Upper lobe of left lung (tissue), 6 donors: ENCODE measurements at places on chromosomes 1 and 21.
A peak's percentile ranks its signal among the peaks of the same experiment; 100 is the strongest.

DNA sequence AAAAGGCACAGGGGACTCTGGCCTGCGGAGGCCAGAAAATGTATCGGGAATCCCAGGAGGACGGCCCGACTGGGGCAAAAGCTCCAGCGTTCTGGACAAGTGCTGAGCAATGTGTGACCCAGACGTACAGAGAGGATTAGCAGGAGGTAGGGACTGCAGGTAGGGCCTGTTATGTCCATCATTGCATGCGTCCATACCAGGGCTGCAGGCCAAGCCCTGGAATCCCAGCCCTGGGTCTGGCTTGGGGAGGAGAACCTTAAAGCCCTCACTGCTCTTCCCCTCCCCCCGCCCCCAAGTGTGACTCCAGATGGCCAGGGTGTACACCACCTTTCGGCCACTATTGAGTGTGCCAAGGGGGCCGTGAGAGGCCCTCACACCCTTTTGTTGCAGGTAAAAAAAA lies 2.0 kb downstream of the RNF207 start:
- no peak for DNase-seq

DNA sequence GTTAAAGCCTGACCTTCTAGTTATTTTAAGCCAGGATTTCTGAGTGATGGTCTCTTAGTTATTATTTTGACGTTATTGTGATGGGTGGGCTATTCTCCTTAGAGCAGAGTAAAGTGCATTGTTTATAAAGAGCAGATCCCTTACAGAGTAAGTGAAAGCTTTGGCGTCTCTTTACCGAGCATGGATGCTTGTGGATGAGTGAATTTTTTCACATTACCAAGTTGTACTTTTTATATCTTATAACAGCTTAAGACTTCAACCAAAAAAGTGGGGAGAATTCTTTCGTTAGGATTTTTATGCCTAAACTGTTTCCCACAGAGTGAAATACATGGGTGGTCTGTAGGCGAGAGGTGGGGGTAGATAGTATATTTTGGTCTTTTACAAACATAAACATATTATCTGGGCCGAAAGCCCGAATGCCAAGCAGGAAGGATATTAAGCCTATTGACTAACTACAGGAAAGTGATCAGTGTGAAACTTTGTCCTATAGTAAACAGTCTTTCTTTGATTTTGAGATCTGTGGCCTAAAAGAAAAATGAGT lies 279.1 kb upstream of the C1orf105 start:
- no peak for DNase-seq

DNA sequence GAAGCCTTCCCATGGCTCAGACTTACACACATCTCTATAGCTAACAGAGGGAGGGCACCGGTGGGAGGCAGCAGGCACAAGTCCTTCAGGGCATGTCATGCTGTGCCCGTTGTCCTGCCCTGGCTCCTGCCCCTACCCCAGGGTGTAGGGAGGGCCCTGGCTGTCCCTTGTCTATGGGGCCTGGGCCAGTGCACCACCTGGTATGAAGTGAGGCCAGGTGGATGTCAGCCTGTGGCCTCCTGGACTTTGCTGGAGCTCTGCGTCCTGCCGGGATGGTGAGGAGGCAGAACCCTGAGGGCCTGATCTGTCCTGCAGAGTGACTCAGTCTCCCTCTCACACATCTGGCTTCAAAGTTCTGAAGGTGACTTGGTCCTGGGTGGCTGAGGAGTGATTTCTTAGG lies 47.3 kb upstream of the GPR37L1 start:
- no peak for DNase-seq

GRCh38 chr21:37878946-37879660 lies 37.2 kb downstream of the KCNJ6 start:
- no peak for DNase-seq

DNA sequence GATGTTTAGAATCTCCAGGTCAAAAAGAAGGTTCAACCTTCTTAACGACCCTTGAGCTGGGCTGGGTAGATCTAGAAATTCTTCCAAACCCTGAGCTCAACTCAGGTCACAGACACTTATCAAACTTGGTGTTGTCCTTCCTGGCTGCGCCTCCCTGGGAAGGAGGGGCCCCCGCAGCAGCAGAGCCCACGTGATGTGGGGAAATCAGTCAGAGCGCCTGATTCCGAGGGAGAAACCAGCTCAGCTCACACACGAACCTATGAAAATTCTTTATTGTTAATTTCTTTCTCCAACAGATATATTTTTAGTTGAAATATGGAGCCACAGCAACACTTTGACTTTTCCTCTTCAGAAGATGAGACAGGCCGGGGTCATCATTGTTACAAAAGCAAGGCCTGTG lies 24.3 kb upstream of the CLSTN1 start:
- DNase-seq = no peak

DNA sequence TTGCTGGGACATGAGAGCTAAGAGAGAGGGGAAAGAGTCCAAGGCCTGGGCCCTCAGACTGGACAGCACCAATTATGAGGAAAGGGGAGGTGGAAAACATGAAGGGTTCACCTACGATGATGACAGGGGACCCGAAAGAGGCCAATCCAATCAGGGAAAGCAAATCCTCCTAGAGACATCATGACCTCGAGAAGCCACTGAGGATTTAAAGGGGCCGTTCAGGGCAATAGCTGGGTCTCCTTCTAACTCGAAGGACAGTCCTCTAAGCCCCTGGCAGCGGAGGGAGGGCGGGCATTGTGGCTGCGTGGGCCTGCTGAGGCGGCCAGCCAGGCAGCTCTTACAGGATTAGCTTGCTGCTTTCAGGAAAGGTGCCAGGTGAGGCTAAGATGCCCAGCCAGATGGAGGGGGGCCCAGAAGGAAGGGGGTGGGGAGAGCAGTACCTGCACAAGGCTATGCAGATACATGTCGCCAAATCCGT lies 7.4 kb downstream of the MEF2D start:
- DNase-seq = no peak

GRCh38 chr1:46421739-46422138 lies 27.6 kb downstream of the FAAH start:
- no peak for DNase-seq

DNA sequence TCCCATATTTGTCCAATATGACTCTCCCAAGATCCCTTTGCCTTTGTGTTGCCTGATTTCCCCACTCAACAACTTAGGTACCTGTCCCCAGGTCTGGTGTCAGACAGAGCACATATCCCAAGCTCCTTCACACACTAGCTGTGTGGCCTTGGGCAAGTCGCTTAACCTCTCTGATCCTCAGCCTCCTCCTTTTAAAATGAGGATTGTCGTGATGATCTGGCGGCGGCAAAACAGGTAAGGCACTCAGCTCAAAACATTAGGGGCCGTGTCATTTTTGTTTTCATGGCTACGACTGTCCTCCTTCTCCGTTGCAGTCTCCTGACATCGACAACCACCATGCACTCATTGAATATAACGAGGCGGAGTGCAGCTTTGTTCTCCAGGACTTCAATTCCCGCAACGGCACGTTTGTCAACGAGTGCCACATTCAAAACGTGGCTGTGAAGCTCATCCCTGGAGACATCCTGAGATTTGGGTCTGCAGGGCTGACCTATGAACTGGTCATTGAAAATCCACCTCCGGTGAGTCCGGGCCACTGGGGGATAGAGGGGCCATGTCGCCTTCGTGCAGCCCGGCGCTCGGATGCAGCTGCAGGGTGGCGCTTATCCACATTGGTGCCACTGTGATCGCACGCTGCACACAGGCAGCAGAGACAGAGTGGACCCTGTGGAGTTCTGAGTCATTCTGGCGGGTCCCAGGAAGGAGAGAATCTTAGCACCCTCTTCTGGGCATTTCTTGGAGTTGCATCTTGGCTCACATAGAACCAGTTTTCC lies 25.2 kb downstream of the FHAD1 start:
- DNase-seq = peak; percentile 71

DNA sequence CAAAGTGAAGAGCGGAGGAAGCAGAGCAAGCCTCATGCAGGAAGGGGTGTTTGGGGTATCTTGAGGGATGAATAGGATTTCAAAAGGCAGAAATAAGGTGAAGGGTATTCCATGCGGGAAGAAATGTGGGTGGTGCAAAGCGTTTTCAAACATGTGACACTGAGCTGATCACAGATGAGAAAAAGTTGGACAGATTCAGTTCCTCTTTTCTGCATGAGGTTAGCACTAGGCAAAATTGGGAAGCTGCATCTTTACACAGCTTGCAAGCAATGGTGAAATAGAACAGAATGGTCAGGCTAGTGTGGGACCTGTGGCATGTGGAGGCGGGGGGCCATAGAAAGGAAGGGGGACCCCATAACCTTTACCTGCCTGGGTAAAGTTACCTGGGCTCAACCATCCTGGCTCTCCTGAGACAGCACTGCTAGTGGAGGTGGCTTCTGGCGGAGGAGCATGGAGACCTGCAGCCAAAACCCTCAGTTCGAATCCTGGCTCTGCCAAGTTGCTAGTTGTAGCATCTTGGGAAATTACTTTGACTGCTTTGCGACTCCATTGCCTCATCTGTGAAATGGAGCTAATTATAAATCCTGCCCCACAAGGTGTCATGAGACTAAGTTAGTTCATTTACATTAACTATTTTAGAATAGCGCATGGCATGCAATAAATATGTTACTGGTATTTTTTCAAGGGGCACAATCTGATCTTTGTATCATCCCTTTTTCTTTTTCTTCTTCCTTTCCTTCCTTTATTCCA lies 16.4 kb downstream of the KCNA10 start:
- no peak for DNase-seq

DNA sequence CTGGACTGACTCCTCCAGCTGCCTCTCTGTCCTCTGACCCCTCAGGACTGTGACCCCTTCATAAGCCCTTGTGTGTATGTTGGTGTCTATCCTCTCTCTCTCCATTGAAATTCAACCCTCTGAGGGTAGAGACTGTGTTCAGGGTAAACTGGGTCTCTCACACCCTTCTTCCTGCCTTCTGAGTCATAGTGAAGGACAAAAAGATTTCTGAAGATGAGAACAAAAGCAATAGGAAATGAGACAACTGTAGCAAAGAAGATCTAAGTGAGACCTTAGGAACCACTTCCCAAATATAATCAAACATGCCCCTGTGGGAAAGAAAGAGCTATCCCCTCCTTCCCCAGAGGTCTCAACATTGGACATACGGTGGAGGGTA lies 16.9 kb downstream of the NUAK2 start:
- no peak for DNase-seq

DNA sequence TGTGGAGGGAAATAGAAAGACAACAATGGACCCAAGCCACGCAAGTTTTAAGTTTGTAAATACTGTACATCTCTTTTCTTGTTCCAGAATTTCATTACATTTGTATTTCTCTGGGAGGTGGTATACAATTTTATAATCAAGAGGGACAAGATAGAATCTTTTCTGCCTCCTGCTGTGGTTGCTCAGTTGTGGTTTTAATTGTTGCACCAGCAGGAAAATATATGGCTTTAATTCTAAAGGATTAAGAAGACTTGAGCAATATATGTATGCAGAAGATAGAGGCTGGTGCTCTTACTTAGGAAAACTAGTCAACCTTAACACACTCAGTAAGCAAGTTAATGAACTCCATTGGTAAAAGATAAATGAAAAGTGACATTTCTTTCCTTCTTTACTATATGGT lies 19.8 kb upstream of the ASB17 start:
- no peak for DNase-seq

GRCh38 chr1:43683560-43683959 lies 23.8 kb upstream of the ST3GAL3 start:
- no peak for DNase-seq

DNA sequence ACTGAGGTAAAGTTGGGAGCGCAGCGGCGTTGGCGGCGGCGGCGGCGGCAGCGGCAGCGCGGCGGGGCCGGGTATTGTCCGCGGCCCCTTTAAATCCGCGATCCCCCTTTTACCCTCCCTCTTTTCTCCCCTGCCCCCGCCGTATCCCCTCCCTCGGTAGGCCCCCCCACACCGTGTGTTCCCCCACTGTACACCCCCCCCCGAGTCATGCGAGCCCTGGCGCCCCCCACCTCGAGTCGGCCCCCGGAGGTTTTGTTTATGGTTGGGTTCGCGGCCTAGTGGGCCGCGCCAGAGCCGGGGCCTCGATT lies 169 bp downstream of the UBAP2L start:
- DNase-seq = no peak

GRCh38 chr1:186531561-186532165 lies 70.7 kb upstream of the PDC start:
- DNase-seq = no peak

- no peak for DNase-seq
Observed at GRCh38 chr1:95122151-95122697, 5.1 kb downstream of the TLCD4 start.

DNA sequence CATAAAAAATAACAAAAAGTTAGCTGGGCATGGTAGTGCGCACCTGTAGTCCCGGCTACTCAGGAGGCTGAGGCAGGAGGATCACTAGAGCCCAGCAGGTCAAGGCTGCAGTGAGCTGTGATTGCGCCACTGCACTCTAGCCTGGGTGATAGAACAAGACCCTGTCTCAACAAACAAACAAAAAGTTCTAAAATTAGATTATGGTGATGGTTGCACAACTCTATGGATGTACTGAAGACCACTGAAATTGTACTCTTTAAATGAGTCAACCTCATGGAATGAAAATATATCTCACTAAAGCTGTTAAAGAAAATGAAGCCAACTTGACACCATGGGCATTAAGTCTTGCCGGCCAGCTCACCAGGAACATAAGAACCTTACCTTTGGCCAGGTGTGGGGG lies 9.1 kb downstream of the MRAP start:
- DNase-seq = no peak

- DNase-seq = no peak
Observed at GRCh38 chr1:28074892-28075511, 13.4 kb downstream of the EYA3 start.

DNA sequence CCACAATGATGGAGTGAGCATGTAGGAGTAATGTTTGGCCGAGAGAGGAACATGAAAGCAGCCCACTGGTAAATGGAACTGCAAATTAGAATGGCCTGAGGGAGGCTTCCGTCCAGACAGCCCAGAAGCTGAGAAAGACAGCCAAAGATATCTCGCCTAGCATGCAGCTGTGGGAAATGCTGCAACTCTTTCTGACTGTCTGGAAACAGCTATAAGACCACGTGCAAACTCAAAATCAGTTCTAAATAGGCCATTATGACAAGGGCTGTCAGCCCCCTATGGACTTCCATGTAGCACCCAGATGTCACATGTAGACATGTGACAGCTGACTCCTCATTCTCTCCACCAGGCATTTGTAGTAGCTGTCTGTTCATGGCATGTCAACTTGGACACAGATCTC lies 62.9 kb upstream of the ATP1A1 start:
- DNase-seq = no peak

DNA sequence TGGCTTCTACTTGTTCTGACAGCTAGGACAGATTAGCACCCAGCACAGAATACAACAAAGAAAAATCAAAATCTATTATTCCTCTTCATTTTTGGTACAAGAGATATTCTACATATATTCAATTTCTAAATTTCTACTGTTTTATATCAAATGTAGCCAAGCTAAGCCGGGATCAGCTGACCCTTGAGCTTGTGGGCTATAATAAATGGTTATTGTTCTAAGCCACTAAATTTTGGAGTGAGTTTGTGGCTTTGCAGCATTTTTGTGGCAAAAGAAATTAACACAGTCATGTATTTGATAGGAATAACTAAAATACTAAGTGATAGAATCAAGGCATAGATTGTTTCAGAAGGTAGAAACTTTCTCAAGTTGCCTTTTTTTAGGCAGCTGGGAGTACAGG lies 50.7 kb downstream of the APP start:
- DNase-seq = no peak

DNA sequence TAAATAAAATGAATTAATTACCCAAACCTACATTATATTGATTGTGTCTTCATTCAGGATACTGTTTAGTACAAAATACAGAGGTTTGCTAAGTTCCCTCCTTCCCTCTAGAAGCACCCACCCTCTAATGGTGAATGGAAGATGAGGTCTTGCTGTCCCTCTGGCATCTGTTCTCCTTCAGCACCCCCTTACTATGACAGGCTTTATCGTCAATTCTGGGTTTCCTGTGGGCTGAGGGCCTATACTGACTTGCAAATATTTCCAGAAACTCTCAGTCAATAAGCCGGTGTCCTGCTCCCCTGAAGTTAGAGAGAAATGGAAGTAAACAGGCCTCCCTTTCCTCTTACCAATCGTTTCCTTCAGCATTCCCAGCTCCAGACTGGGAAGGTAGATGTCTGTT lies 13.2 kb downstream of the LAX1 start:
- DNase-seq = no peak
